ENCODE measurements at places on chromosomes 16 and 17.
A peak's percentile ranks its signal among the peaks of the same experiment; 100 is the strongest.

DNA sequence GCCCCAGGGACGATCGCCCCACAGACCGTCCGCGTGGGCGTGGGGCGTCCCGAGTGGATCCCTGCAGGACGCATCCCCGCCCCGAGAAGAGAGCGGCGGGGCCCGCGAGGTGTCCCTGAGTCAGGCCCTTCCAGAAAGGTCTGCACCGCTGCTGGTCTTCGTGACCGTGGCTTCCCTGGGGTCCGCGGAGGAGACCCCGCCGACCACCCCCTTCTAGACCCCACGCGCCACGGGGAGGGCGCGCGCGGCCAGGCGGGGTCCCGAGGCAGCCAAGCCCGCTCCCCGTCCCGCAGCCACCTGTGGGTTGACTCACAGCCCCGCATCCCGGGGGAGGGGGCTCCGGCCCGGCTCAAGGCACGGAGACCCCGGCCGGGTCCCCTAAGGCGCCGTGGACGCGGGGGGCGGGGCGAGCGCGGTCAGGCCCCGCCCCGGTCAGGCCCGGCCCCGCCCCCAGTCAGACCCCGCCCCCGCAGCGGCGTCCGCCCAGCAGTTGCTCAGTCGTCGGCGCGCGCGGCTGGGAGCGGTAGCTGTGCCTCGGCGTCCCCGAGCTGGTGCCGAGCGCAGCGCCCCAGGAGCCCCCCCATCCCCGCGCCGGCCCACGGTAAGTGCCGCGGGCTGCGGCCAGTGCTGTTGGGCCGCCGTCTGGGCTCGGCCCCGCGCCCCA lies at the start of gene BAIAP3:
BAIAP3 (plus strand) TSS at position 497 of the 664 bp plus-strand sequence. CDS start 4,905 bp downstream, outside the sequence.
- peak; percentile 55 for DNase-seq

- DNase-seq = no peak
Observed at GRCh38 chr17:1007310-1008007, 10.5 kb downstream of the TIMM22 start.

DNA sequence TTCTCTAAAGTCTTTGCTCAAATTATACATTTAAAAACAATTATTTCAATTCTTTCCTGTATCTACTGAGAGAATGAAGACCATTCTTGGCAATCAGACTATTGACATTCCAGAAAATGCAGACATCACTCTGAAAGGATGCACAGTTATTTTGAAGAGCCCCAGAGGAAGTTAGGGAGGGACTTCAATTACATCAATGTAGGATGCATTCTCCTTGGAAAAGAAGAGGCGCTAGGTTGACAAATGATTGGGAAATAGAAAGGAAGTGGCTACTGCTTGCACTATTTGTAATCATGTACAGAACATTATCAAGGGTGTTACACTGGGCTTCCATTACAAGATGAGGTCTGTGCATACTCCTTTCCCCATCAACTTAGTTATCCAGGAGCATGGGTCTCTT lies 74.3 kb downstream of the SSH2 start:
- no peak for DNase-seq

- peak; percentile 30 for DNase-seq
Observed at GRCh38 chr17:63954402-63955063, 18.2 kb downstream of the SCN4A start.

DNA sequence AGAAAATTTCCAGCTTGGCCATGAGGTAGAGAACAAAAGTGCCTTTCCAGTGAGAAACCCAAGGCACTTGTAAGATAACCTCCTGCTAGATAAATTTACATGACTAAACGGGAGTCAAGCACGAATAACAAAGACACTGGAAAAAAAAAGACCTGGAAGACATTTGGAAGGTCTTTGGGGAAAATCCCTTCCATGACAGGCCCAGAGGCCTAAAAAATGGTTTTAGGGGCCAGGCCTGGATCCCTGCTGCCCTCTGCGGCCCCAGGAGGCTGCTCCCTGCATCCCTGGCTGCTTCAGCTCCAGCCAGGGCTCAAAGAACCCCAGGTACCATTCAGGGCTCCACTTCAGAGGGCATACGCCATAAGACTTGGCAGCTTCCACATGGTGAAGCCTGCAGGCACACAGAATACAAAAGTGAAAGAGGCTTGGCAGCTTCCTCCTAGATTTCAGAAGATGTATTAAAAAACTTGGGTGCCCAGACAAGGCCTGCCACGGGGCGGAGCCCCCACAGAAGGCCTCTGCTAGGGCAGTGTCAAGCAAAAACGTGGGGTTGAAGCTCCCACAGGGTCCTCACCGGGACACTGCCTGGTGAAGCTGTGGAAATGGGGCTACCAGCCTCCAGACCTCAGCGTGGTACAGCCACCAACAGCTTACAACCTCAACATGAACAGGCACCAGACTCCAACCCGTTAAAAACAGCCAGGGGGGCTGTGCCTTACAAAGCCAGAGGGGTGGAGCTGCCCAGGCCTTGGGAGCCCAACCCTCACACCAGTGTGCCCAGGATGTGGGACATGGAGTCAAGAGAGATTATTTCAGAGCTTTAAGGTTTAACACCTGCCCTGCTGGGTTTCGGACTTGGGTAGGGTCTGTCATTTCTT lies 77.1 kb downstream of the SDK2 start:
- DNase-seq = peak; percentile 13

DNA sequence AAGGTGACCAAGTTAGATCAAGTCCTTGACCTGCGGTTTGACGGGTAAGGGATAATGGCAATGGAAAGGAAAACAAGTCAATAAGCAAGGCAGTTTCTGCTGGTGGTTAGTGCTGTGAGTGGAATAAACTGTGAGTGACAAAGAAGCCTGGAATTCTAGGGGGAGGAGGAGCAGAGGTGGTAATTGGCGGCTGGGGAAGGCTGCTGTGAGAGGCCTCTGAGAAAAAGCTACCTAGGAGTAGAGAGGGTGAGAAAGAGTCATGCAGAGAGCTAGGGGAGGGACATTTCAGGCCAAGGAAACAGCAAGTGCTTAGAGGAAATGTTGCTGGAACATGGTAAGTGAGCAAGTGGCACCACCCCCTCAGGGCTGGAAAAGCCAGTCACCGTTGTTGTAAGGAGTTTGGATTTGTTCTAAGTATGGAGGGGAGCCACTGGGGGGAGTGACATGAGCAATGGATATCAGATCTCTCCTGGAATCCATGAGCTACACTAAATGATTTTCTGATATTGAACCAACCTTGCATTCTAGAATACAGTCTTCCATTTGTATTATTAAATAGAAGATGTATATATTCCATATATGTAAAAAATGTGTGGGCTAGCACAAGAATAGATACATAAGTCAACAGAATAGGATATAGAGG lies 6.7 kb downstream of the NLRC3 start:
- no peak for DNase-seq

GRCh38 chr16:71273384-71273783 lies 15.8 kb downstream of the CMTR2 start:
- no peak for DNase-seq

DNA sequence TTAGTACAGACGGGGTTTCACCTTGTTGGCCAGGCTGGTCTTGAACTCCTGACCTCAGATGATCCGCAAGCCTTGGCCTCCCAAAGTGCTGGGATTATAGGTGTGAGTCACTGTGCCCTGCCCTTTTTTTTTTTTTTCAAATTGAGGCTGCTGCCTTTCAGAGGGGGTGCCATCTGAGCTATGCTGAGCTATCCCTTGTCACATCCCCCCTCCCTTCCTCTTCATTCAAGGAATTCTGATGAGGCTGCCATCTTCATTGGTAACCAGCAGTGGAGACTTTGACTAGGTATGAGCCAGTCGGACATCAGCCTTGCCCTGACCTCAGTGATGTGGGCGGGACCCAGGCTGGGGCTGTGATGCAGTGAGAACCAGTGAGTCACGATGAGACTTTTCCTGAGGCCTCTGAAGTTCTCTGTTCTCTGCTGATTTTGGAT lies 24.4 kb upstream of the GPT2 start:
- peak; percentile 33 for DNase-seq

- DNase-seq = no peak
Observed at GRCh38 chr16:31466381-31466841, 5.5 kb upstream of the TGFB1I1 start.

DNA sequence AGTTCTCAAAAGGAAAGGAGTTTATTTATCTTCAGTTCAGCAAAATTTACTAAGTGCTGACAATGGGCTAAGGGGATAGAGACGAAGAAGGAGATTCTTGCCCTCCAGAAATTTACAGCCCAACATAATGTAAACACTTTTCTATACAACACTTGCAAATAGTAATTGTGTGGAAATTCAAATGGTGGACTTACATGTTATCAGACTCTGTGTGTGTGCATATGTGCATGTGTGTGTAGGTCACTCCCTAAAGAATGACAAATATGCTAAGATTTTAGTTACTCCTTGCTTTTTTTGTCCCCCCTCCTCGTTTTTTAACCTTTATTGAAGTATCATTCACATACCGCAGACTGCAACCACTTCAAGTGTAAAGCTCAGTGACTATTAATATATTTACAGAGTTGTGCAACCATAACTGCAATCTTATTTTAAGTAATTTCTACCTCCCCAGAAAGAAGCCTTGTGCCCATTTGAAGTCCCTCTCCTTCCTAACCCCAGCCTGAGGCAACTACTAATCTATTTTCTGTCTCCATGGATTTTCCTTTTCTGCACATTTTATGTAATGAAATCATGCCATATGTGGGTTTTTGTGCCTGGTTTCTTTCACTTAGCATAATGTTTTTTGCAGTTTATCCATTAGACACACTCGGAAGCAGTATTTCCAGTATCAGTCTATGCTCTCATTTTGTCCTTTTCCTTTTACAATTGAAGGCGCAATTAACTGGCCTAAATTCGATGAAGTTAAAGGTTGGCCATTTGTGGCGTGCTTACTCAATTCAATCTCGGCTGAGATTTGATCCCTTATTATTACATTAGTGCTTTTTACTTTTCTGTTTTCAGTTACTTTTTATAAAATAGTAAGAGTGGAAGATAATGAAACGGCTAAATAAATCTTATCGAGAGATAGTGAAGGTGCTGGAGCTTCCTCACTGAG lies 318.4 kb downstream of the HAPSTR1 start:
- DNase-seq = no peak

GRCh38 chr16:87809150-87809902 lies 43.5 kb upstream of the KLHDC4 start:
- DNase-seq = no peak

DNA sequence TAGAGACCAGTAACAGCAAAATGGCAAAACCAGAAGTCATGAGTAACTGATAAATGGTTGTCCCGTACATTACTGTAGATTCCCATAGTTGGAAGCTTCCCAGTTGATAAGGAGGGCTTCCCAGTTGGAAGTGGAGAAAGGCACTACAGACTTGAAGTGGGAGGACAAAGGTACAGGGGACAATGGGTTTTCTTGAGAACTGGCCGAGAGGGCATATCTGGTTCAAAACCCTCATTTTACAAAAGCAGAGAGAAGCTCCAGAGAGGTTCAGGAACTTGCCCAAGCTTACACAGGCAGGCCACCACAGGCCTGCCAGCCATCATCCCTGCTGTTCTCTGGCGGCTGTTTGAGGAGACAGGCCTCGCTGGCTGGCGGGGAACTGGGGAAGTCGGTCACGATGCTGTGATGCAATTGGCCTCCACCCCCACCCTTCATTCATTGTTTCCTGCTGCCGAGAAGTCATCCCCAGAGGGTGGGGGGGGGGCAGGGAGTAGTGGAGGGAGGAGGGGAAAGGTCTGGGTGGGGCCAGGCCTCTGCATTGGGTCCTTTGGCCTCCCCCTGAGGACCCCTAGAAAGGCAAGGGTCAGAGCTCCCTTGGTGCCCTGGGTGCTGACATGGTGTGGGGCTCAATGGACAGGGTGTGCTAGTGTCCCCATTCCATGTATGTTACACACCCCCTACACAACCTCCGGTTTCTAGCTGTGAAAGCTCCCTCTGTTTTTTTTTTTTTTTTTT lies 3.0 kb downstream of the UBALD2 start:
- DNase-seq = peak; percentile 83

DNA sequence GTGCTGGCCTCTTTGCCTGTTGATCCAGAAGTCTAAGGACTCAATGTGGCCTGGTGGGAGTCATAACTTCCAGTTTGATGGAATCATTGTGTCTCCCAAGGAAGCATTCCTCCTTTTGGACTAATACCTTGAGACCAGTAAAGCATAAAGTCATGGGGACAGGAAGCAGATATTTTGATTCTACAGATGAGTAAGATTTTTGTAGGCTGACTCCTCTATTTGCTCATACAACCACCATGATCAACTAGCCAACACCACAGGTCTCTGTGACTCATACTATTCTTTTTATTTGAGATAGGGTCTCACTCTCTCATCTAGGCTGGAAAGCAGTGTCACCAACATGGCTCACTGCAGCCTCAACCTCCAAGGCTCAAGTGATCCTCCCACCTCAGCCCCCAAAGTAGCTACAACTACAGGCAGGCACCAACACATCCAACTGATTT lies 6.2 kb downstream of the MT2A start:
- no peak for DNase-seq

DNA sequence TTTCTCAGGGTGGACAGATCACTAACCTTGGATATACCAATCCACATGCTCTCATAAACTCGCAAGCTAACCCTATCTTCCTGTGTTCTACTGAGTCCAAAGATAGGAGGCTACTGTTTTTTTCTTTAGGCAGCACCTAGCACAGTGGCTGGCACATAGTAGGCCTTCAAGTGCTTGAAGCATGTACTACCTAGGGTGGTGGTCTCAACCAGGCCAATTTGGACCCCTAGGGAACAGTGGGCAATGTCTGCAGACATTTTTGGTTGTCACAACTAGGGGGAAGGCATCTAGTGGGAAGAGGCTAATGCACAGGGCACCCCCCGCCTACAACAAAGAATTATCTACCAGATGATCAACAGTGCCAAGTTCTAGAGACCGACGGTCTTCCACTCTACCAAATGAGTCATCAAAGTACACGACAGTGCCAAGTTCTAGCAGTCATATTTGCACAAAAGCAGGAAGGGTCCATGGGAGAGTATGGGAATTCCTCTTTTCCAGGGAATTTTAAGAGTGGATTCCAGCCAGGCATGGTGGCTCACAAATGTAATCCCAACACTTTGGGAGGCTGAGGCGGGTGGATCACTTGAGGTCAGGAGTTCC lies 390.3 kb downstream of the SLC39A11 start:
- no peak for DNase-seq

GRCh38 chr16:61435346-61435745 lies 600.9 kb downstream of the CDH8 start:
- no peak for DNase-seq

GRCh38 chr17:19313746-19314651 lies 48.5 kb downstream of the B9D1 start:
- DNase-seq = no peak

- DNase-seq = no peak
Observed at GRCh38 chr17:896953-897661, 82.5 kb downstream of the NXN start.

DNA sequence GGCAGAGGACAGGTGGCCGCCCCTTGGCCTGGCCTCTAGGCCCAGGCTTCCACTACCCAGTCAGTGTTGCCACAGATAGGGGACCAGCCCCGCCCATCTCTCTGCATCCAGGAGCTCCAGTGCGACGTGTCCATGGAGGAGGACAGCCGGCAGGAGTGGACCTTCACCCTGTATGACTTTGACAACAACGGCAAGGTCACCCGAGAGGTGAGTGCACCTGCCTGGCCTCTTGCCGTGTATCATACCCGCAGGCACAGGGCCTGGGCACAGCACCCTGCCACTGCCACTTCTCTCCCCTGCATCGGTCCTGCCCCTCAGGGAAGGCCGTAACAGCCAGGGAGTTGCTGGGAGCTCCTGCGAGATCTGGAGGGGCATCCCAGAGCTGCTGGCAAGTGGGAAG lies 55.7 kb downstream of the SNX20 start:
- no peak for DNase-seq

- peak; percentile 79 for DNase-seq
Observed at GRCh38 chr16:11354733-11355574, 9.7 kb downstream of the RMI2 start.

All from stimulated activated CD4-positive, alpha-beta T cell treated with anti-CD3 and anti-CD28 coated beads, Interleukin-2, amount 100 ng/mL, for 24 hours (primary cell).